Neural progenitor cell (in vitro differentiated cells): ENCODE measurements at places on chromosomes 12 and 14.

GRCh38 chr14:24678801-24679247 lies 44.8 kb upstream of the GZMB start:
- peak; percentile 93 for DNase-seq

DNA sequence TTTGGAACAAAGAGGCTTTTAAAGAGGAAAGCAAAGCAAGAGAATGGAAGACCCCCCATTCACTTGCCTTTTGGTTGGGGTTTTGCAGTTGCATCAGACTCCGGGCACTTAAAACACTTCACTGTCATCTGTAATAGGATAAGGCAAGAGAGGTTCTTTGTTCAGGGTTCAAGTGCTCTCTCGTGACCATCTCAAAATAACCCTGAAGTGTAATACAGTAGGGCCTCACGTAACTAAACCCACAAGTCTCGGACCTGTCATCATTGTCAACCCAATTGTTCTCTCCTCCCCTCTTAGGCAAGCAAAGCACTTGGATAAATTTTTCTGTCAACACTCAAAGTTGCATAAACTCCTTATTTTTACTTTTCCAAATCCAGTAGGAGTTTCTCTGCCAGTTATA lies 26.9 kb upstream of the MYBPC1 start:
- no peak for DNase-seq

DNA sequence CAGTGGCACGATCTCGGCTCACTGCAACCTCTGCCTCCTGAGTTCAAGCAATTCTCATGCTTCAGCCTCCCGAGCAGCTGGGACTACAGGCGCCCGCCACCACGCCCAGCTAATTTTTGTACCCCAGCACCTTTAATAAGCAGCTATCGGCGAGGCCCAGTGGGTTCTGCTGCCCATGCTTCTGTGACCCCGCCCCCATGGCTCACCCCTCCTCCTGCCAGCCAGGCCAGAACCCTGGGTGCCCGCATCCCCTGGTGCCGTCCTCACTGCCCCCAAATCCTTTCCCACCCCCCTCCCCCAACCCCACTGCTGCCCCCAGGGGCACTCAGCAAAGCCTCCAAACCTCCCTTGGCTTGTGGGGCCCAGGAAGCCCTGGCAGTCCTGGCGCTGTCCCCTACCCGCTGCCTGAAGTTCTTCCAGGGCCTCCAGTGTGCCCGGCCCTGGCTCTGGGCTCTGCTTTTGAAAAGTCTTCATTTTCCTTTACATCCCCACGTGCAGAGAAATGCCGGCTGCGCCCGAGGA lies 14.5 kb downstream of the BAG5 start:
- no peak for DNase-seq

DNA sequence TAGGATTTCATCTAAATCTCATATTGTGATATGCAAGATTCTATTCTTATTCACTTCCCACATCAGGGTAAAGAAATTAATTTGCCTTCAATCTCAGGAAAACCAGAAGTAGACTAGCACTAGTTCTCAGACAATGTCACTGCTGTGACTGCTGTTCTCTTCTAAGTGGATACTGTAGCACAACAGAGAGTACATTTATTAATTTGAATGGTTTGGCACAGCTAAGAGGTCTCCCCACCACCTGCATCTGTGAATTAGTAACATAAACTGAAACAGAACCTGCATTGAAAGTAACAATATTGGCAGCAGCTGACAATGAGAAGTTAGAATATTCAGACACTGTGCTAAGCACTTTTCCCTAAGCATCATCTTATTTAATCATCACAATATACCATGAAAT lies 253.1 kb downstream of the PDZRN4 start:
- DNase-seq: no peak

DNA sequence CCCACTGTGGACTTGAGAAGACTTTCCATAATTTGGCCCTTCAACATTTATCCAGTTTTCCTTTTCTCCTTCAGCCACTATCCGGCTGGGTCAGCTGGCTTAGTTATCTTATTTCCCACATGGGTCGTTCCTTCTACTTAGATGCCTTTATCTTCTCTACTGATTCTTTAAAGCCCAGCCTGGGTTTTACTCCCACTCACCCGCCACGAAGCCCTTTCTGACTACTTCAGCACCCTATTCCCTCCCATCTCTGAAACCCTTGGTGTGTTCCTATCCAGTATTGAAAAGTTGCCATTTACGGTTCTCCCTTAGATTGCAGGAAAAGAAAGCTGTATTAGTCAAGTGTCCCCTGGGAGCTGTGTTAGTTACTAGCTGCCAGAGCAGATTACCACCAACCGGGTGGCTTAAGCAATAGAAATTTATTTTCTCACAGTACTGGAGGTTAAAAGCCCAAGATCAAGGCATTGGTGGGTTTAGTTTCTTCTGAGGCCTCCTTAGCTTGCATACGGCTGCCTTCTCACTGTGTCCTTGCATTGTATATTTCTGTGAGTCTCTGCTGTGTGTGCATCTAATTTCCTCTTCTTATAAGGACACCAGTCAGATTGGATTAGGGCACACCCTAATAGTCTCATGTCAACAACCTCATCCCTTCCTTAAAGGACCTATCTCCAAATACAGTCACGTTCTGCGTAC lies 105.5 kb downstream of the GPATCH2L start:
- DNase-seq: no peak

DNA sequence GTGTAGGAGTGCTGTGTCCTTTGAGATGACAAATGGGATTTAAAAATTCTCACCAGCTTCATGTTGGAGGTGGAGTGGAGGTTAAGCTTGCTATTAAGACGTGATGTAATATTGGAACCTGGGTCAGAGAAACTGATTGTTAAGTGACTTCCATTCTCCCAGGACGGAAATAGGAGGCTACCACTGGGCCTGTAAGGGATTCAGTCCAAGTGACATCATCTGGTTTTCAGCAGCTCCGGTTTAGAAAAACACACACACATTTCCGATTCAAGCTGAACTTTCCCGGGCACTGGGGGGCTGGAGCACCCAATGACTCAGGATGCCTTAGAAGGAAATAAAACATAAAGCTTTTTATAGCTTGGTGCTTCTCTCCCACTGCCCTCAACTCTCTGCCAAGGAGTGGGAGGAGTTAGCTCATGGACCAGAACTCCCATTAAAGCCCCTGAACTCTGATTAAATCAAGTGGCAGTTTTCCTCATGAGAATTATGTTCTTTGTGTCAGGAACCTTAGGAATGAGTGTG lies 12.4 kb downstream of the CALM1 start:
- DNase-seq: no peak

DNA sequence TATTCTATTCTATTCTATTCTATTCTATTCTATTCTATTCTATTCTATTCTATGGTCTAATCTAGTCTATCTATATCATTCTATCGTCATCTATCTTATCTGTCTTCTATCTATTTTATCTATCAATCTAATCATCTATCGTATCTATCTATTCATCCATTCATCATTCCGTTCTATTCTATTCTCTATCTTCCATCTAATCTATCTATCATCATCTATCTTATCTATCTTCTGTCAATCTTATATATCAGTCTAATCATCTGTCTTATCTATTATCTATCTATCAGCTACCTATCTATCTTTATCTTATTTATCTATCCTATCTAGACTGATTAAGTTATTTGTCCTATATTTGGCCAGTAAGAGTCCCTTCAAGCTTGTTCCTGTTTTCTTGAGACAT lies 831.5 kb upstream of the TMEM132C start:
- no peak for DNase-seq

- no peak for DNase-seq
These were observed 101.2 kb downstream of the BTG1 start for GRCh38 chr12:92044435-92044834.

GRCh38 chr14:23067847-23068788 lies 10.8 kb upstream of the CDH24 start:
- no peak for DNase-seq

DNA sequence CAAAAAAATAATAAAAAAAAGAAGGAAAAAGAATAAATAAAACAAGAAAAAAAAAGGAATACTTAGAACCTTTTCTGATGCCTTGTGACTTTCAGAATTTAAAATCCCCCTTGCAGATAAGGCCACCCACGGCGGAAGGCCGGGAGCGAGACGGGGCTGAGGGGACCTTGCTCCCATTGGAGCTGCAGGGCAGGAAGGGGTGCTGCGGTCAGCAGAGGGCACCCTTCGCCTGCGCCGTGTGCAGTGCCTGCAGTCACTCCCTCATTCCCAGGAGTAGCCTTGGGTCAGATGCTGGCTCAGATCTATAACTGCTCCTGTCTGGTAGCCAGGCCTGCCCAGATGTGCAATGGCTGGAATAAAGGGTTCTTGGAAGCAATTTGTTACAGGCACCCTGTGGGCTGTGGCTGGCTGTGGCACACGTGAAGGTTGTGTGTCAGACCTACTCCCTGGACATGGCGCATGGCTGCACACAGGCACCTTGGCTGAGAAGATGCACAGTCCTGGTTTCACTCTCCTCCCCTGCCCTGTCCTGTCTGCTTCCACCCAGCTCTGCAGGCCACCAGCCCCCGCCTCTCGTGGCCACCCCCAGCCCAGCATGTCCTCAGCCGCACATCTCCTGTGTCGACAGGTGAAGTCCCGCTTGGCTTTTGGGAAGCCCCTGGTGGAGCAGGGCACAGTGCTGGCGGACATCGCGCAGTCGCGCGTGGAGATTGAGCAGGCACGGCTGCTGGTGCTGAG lies 13.4 kb upstream of the ALDH2 start:
- DNase-seq: peak; percentile 82

- no peak for DNase-seq
These were observed 218.6 kb downstream of the SYT1 start for GRCh38 chr12:79083181-79083580.

DNA sequence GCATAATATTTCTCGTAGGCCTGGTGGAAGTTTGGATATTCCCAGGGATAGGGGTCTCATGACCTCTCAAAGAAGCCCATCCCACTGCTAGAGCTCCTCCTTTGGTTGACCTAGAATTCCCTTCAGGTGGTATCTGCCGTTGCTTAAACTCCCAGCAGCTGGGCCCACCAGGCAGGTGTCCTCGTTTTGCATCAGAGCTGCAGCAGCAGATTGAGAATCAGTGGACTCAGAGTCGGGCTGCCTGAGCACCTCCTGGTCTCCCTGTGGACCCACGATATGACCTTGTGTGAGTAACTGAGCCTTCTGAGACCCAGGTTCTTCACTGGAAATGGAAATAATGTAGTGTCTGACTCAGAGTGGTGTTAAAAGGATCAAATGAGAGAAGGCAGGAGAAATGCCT lies 132.7 kb downstream of the PAPOLA start:
- DNase-seq: no peak

DNA sequence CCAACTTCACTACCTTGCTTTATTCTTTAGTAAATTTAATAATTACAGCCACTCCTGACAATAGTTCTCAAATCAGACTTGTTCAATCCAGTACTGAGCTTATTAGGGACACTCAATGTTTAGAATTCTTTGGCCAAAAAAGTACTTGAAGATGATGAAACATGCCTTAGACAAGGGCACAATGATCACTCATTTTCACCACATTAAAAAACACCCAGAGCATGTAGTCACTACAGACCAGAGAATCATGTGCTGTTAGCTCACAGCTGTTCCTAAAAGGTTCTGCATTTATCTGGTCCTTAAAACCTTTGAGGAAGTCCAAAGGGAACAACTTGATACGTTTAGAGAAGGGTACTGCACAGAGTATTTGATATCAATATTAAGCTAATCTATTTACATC lies 98.7 kb downstream of the INSM2 start:
- DNase-seq: no peak

DNA sequence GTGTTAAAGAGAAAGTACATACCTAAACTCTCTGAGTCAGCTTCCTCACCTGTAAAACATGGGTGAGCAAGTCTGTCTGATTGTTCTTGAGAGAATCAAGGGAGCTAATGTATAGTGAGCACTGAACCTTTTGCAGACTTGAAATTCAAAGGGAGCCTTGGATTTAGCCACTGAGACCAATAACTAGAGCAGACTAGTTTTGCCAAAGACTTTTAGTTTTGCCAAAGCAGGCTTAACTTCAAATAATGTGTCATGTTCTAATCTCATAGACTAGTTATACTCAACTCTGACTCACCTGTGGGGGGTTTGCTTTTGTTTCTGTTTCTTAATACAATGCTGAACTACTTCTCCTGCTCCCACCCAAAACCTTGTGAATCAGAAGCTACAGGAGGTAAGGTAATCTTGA lies 123.7 kb downstream of the SLC25A21 start:
- DNase-seq: no peak
